ENCODE measurements at places on chromosomes 5 and 9.

- DNase-seq: no peak
Measured at GRCh38 chr5:96928931-96929708, 6.8 kb upstream of the LNPEP start.

GRCh38 chr5:67244345-67244793, 47.8 kb upstream of the CD180 start:
- no peak for DNase-seq

DNA sequence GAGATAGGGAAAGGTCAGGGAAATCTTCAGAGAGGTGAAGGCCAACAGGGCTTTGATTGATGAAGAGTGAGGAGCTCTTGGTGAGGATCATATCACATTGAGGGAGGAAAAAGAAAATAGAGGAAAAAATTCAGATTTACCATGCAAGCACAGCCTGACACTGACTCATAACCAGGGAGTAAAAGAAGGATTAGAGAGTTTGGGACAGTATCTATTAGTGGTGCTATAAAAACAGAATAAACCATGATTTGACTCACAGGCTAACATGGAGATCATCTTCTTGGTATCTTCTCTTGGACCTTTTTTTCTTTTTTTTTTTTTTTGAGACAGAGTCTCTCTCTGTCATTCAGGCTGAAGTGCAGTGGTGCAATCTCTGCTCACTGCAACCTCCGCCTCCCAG, 44.4 kb downstream of the MUSK start:
- no peak for DNase-seq

- no peak for DNase-seq
Measured at GRCh38 chr5:30764704-30765103, 428.8 kb upstream of the CDH6 start.

DNA sequence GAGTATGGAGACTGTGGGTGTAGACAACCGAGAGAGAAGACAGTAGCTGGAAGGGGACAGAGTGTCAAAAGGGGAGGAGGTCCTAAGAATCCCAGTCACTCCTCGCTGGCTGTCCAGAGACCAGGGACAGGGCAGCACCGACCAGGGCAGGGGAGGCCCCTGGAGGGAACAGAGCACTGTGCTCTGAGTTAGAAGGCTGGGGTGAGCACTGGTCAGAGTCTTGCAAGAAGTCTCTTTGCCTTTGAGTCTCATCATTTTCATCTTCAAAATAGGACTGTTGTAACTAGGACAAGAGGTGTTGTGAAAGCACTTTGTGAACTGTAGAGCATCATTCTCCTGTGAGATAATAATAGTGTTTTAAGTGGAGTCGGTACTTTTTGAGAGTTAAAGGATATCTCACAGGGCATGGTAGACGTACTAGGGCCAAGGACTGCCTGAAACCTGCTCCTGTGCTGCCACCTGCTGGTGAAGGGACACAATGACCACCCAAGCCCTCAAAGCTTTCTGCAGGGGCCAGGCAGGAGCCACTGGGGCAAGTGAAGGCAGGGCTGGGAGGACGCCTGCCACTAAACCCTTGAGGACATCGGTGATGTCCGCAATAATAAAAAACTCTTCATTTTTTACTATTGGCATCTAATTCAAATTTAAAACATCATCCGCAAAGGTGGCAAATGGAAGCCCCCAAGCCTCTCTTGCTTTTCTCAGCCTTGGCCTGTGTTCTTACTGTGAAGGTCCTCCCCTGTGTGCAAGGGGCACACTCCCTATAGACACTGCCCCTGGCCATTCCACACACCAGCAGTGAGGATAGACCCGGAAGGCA, 28.2 kb downstream of the SLC6A7 start:
- DNase-seq: peak; percentile 85

DNA sequence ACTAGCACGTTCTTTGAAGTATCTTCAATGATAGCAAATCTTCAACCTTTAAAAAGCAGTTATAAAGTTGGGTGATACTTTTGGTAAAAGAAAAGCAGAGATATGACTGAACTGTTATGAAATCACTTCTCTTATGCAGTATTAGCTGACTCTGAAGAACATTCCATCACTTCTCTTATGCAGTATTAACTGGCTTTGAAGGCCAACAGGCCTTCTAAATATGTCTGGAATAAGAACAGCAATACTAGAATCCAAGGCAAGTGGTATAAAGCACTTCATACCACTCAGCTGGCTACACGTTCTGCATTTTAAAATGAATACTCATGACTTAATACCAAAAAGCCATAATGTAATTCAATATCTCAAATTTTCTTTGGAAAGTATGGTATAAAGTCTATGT, 17.3 kb downstream of the SKIC3 start:
- DNase-seq: no peak

DNA sequence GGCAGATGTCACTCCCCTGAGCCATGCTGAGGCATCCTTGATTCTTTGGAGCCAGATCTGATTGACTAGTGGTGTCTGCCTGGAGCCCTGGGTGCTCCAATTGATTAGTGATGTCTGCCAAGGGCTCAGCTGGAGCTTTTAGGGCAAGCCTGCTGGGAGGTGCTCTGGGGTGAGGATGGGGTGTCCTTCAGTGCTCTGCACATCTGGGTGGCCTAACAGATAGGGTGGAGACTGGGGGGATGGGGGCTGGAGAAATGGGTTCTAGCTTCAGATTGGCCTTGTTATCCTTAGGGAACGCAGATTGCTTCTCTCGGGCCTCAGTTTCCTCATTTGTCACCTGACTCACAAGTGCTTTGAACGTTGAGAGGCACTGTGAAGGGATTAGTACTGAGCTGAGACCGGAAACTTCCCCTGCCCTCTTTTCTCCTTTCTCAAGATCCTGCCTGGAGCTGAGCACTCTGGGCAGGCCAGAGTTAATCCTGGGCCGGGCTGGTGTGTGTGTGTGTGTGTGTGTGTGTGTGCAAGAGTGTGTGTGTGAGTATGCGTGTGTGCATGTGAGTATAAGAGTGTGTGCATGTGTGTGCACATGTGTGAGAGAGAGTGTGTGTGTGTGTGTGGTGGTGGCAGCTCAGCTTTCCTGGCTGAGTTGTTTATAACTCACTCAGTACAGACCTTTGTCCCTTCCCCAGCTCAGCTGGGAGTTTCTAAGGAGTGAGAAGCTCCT, 5.6 kb upstream of the IER5L start:
- no peak for DNase-seq

- no peak for DNase-seq
Measured at GRCh38 chr5:151885138-151885908, 39.3 kb downstream of the GLRA1 start.

DNA sequence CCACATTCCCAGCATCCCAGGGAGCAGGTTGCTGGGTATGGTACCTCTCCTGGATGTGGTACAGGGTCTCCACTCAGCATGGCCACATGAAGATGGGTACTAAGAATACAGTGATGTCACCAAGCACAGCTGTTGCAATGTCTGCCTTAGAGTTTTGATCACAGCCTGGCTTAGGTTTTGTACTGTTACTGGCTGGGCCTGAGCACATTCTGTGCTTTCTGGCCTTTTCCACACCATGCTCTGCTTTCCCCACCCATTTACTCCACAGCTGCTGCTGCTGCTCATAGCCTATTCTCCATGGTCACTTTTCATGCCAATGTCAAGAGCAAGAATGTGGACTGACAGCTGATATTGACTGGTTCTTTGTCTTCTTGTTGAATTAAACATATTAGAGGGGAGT, 481.9 kb downstream of the ARHGEF28 start:
- DNase-seq: no peak

GRCh38 chr9:130782886-130783530, 52.0 kb upstream of the ABL1 start:
- no peak for DNase-seq

- DNase-seq: no peak
Measured at GRCh38 chr5:61732369-61732768, 400.3 kb downstream of the ZSWIM6 start.

DNA sequence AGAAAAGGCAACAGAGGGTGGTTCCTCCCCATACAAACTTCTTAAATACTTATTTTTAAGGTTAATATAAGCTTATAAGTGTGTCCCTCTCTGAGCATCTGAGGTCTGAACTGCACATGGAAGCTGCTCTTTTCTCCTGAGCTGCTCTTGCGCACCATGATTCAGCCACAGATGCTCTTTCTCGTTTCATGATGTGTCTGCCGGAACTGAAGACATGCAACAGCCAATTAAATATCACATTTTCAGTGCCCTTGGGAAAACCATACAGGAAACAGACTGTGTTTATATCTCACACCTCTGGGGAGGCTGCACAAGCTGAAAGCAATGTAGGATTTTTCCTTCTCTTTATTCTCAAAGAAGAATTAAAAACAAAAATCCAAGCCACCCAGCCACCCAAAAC, 96.8 kb upstream of the NREP start:
- DNase-seq: no peak

DNA sequence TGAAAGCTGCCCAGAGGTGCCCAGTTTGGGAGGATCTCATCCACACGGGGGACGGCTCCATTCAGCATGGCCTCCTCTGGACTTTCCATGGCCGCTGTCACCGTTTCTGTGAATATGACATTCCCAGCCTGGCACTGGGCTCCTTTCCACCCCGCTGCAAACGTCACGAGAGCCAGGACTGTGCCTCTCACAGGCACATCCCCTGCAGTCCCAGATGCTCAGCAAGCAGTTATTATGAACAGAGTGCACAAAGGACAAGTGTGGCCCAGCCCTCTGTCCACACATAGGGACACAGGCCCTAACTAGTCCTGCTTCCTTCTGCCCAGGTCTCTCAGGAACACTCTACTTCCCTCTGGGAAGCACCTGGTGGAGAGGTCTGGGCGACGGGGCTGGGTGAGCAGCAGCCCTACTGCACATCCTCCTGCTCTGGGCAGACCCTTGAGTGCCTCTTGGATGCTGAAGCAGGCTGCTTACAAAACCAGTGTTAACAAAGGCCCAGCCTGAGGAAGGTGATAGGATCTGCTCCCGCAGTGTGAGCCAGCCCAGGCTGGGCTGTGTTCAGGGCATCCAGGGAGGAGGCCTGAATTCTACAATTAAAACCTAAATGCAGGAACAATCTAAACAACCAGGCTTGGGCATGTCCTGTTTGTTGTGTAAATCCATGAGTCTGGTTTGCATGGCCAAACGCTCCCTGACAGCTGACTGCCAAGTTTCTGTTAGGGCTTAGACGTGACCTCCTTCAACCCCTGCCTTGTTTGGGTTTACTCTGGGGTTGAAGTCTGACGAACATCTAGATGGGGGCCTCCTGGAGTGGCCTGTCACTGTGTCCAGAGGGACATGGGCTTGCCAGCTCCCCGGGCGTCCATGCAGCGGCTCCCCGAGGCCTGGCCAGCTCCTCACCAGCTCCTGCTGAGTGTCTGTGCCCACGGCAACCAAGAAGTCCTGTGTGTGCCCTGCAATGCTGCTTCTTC, 269.8 kb downstream of the GADD45G start:
- peak; percentile 62 for DNase-seq

DNA sequence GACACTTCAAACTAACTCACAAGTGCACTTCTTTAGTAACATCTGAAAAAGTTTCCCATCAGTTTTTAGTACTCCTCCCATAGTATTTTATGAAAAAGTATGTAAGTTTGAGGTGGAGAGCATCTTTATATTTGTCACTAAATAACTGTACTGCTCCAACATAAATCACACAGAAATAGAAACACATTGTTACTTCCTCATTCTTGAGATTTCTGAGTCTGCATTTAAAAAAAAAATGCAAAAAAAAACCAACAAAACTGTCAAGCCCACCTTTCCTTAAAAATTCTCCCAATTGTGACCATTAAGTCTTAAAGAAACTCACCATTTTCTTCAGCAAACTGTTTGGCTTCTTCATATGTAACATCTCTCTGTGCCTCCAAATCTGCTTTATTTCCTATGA, 18.7 kb downstream of the RAB14 start:
- DNase-seq: no peak

- DNase-seq: no peak
Measured at GRCh38 chr9:31140316-31140715, 1244.1 kb upstream of the ACO1 start.

- DNase-seq: no peak
Measured at GRCh38 chr5:98975682-98976407, 47.0 kb upstream of the CHD1 start.

- DNase-seq: no peak
Measured at GRCh38 chr9:135826188-135826545, 81.2 kb downstream of the CAMSAP1 start.

GRCh38 chr5:173720953-173721600, 104.6 kb upstream of the BOD1 start:
- DNase-seq: no peak

- no peak for DNase-seq
Measured at GRCh38 chr9:35051069-35051967, 21.1 kb downstream of the VCP start.

GRCh38 chr9:103397868-103398600, 402.9 kb downstream of the CYLC2 start:
- no peak for DNase-seq

- no peak for DNase-seq
Measured at GRCh38 chr5:108379722-108380530, 2.0 kb downstream of the FBXL17 start.

DNA sequence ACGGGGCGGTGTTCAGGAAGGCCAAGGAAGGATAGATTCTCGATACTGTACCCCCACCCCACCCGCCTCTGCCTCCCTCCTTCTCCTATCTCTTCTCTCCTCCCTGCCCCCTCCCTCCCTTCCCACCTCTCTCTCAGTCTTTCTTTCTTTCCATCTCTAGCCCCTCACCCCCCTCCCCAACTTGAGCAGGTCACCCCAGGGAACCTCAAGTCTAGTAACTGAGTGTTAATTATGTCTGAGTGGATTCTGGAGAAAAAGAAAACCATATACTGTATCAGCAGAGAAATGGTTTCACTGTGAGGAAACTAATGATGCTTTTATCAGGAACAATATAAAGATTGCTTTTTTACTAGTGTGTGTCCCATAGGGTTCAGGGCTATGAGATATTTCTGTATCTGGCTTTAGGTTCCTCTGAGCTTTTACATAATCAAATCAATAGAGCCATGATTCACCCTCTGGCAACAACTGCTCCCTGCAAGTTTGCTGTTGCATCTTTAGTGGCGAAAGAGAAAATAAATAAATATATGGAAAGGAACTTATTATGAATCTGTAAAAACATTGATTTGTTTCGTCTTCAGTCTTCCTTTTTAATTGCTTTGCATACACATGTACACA, 639.7 kb downstream of the CCDC171 start:
- no peak for DNase-seq

GRCh38 chr9:132125944-132126679, 35.7 kb upstream of the NTNG2 start:
- no peak for DNase-seq

GRCh38 chr9:3989915-3990314, 310.0 kb downstream of the GLIS3 start:
- no peak for DNase-seq

- peak; percentile 15 for DNase-seq
Measured at GRCh38 chr9:134631881-134632280, 9.7 kb upstream of the COL5A1 start.

All from left forelimb (tissue), 1 donor.